ENCODE measurements at places on chromosomes 6 and 20.
A peak's percentile ranks its signal among the peaks of the same experiment; 100 is the strongest.

DNA sequence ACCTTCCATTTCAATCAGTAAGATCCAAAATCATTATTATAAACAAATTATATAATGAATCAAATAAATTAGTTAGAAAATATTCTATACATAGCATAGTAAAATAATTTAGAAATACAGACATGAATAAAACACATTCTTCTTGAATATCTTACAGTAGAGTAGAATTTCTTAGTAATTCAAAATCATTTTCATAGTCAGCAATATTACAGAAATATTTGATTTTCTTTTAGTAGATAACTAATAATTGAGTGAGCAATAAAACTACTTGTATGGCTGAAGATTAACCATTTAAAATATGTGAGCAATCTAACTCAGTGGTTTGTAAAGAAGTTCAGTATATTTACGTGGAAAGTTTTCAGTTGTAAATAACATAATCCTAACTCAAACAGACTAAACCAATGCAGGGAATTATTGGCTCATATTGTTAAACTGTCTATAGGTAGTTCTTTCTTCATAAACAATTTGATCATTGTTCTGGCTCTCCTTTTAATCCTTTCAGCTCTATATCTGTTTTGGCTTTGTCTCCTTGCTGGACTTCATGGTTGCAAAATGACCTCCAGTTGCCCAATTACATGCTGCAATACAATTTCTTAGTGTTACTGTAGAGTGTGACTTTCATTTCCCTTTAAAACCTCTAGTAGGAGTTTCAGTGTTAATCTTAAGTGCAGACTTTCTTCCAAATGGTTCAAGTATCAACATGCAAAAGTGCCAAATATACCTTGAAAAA lies 307.5 kb downstream of the EYS start:
- DNase-seq: no peak

DNA sequence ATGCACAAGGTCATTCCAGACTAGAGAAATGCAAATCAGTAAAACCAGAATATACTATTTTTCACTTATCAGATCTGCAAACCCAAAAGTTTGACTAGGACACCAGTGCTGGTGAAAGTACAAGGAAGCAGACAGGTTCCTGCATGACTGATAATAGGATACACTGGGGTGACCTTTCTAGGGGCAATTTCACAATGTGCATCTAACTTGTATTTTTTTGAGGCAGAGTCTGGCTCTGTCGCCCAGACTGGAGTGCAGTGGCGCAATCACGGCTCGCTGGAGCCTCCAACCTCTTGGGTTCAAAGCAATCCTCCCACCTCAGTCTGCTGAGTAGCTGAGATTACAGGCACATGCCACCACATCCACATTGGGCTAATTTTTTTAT lies 11.4 kb downstream of the COMMD7 start:
- no peak for DNase-seq

GRCh38 chr6:56510984-56511531 lies 131.6 kb downstream of the DST start:
- DNase-seq: no peak

DNA sequence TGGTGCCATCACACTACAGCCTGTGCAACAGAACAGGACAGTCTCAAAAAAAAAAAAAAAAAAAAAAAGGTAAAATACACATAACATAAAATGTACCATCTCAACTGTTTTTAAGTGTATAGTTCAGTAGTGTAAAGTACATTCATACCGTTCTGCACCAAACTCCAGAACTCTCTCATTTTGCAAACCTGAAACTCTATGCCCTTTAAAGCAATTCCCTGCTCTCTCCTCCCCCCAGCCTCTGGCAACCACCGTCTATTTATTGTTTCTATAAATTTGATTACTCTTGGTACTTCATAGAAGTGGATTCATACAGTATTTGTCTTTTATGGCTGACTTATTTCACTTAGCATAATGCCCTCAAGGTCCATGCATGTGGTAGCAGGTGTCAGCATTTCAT lies 12.9 kb downstream of the RIPOR2 start:
- no peak for DNase-seq

DNA sequence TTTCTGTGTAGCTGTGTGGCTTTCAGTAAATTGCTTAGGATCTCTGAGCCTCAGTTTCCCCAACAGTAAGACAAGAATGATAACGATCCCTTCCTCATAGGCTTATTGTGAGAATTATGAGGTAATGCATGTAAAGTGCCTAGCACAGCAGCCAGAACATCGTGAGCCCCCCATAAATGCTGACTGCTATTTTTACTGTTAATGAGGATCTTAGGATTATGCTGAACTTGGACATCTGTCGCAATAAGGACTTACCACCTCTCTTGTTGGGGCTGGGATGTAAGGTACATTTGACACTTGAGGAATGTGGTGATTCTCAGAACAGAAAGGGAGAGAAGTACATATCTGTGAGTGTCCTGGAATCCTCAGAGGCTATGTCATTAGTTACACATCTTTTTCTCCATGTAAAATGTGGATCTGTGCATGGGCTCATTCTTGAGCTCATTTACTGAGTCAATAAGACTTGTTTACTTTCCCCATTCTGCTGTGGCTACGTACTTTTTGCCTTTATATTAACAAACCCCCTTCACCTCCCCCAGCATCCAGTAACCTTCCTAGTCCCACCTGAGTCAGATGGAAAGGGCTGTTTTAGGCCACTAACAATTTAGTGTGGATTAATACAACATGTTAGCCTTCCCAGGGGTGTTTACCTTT lies 64.4 kb upstream of the PLEKHG1 start:
- no peak for DNase-seq

GRCh38 chr6:36875250-36875633 lies 639 bp upstream of the PPIL1 start:
- DNase-seq: no peak

- DNase-seq: no peak
These were observed 236.3 kb upstream of the SOX4 start for GRCh38 chr6:21357262-21357661.

DNA sequence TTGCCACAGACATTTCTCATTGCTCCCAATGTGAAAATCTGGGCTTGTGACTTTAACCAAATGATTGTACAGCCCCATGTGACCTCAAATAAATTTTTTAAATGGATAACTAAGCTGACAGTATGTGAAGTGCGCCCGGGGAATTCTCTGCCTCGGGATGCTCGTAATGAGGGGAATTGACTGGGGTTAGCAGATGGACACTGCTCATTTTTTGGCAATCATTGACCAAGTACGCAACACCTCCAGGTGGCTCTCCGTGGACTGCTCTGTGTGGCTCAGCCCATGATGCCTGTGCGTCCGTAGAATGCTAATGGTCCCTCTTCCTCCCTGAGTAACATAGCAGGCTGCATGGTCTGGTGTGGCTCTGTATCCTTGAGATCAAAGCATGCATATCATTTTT lies 42.4 kb downstream of the FARS2 start:
- no peak for DNase-seq

DNA sequence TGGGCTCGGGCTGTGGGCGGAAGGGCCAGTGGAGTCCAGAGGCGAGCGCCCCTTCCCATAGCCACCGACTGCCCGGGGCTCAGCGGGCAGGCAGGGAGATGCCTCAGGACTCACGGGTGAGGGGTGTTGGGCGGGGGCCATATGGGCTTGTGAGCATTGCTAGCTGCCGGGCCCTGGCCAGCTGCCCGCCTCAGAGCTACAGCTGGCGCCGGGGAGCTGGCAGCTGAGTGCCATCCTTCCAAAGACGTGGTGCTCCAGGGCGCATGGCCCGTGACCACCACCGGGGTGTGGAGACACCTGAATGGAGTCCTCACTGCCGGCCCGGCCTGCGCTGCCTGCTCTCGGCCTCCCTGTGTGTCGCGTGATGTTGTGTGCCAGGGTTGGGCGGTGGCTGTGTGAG lies 10.6 kb upstream of the RBBP8NL start:
- no peak for DNase-seq

DNA sequence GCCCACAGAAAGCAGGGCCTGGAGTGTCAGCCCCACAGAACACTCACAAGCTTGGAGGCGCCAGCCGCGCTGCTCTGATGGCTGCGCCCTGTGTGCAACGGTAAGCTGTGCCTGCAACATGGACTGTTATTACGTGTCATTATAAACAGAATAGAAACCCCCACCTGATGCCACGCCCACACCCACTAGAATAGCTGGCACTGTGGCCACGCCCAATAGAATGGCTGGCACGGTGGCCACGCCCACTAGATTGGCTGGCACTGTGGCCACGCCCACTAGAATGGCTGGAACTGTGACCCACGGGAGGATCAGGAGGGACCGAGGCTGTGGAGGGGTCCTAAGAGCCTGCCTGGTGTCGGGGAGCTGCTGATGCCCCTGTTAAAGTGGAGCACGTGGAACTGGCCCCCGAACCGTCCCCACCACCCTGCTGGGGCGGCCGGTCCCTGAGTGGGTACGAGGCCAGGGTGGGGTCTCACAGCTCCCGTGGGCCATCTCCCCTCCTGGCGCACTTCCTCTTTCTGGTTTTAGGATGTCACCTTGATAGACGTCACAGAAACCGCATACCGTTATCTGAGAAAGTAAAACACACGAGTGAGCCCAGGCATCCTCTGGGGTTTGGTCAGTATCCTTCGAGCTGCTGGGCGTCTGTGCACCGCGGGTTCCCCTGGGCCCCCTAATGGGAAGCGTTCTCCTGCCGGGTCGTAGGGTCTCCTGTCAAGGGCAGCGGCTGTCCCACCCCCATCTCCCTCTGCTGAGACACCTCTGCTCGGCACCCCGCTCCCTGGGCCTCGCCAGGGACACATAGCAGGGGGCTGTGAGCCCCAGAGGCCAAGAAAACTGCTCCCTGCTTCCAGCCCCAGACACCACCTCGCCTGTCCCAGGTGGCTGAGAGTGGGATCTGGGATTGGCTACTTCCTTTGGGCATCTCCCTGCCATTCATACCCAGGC lies 25.4 kb downstream of the SLC17A9 start:
- DNase-seq: peak; percentile 74

GRCh38 chr20:23142162-23143050 lies 56.3 kb upstream of the CD93 start:
- no peak for DNase-seq

GRCh38 chr6:22668307-22668706 lies 98.9 kb downstream of the HDGFL1 start:
- DNase-seq: no peak

- DNase-seq: no peak
These were observed 10.7 kb upstream of the ULBP3 start for GRCh38 chr6:150079604-150080003.

GRCh38 chr20:35515341-35515740 lies 14.1 kb downstream of the C20orf173 start:
- no peak for DNase-seq

- DNase-seq: no peak
These were observed 79.8 kb upstream of the EYS start for GRCh38 chr6:65786815-65787214.

DNA sequence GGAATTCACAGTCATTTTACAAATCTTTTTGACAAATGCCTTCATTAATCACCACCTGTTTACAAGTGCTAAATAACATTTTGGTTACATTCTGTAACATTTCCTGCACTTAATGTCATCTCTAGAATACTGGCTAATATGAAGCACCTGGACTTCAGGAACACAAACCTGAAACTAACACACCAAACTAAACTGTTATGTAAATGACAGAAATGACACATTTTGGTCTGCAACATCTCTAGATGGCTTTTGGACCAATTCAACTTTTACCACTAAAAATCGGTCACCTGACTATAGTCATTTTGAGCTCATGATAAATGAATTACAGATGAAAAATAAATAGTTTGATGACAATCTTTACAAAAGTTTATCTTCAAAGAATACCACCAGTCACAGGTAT lies 80.6 kb downstream of the ATG5 start:
- DNase-seq: no peak

DNA sequence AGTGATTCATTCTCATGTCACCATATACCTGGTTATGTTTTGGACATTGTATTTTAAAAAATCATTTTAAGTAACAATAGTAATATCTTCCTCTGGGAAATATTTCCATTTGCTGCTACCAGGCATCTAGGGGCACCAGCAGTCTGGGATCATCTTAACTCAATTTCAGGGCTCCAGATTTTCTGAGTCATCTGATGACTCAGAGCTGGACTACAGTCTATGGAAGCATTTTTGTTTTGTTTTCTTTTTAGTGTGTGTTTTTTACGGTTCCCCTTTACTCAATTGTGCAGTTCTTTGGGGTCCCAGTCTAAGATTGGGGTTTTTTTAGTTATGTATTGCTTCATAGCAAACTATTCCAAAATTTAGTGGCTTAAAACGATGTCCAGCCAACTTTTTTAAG lies 5.7 kb upstream of the FKBP5 start:
- no peak for DNase-seq

DNA sequence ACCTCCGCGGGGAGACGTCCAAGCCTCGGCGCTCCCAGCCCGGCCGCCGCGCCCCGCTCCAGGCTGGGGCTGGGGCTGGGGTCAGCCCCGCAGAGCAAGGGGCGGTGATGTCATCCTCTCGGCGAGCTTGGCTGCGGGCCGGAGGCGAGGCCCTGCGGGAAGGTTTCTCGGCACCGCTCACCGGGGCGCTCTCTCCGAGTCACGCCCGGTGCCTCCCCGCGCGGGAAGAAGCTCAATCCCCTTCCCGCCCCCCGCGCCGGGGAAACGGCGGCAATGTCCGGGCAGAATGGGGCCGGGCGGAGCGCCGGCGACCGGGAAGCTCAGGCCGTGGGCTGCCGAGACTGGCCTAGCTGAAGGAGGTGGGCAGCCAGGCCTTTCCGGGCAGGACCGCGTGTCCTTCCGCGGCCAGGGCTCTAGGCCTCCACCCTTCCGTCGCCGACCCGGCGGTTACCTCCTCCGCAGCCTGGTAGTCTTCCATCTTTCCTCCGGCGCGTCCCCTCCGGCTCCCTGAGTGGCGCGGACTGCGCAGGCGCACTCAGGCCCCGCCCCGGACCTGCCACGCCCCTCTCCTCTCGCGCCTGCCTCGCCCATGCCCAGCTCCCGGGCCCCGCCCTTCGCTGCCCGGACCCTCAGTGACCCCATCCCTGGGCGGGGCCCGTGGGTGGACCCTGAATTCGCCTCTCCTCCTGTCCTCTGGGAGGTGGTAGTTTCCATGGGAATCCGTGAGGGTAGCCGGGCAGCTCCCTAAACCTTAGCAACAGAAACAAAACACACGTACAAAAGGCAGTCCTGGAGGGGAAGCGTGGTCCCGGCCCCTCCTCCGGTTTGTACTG lies at the start of gene DYNLT1:
Gene DYNLT1 (minus strand): TSS at position 513 of the 833 bp plus-strand sequence. CDS start 35 bp downstream, at position 478.
- DNase-seq: peak; percentile 74

GRCh38 chr6:114100215-114100994 lies 129.5 kb upstream of the HDAC2 start:
- no peak for DNase-seq

- no peak for DNase-seq
These were observed 446.7 kb downstream of the GJA1 start for GRCh38 chr6:121881974-121882667.

- no peak for DNase-seq
These were observed 363.3 kb upstream of the CDH4 start for GRCh38 chr20:60888771-60889170.

- DNase-seq: no peak
These were observed 112.5 kb upstream of the QKI start for GRCh38 chr6:163301726-163302635.

GRCh38 chr20:16292226-16292880 lies 280.9 kb downstream of the KIF16B start:
- no peak for DNase-seq
